ENCODE measurements at places on chromosomes 7 and 10.

GRCh38 chr7:6640246-6640721 lies 3.2 kb downstream of the ZNF316 start:
- peak; percentile 34 for DNase-seq

DNA sequence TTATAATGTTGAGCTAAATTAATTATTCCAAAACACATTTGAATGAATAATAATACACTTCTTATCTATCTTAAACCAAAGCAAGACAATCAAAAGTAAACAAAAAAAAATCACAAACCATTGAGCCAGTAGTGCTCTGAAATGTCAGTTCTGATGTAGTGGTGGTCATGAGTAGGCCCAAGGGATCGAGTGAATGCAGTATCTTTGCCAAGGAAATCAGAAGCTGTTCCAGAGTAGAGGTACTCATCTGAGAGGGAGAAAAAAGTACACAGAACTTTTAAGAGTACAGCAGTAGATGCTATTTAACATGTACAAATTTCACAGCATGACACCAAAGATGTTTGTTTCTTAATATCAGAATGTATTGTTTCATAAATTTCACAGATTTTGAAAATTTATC lies 121.5 kb downstream of the SEMA3D start:
- DNase-seq, result no peak

DNA sequence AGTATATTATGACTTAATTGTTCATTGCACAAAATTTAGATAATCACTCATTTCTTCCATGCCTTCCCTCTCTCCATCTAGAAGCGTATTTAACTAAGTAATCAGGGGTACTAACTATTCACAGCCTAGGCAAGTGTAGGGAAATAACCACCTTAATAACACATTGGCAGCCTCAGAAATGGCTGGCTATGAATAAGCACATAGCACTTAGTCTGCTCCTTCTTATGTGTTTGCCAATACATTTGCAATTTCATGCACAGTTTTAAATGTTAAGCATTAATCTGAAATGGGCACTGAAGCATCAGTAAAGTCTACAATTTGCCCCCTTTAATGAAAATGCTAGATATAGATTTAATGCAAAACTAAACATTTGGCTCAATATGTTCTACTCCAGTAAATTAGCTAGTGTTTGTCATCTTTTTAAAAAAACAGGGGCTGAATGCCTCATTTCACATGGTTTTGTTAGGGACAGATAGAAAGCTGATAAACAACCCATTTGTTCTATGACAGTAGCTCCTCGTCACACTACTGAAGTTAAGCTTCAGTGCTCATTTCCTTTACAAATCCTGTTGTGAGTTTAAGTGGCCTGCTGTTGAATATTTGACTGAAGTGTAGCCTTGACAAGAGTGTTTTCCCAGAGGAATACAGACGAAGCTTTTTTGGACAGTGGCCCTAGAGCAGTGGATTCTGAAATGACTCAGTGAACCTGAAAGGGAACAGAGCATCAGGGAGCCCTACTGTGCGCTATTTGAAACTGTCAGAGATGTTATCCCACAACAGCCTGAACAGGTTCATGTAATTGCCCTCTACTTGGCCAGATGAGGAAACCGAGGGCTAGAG lies 30.5 kb downstream of the HHEX start:
- no peak for DNase-seq

DNA sequence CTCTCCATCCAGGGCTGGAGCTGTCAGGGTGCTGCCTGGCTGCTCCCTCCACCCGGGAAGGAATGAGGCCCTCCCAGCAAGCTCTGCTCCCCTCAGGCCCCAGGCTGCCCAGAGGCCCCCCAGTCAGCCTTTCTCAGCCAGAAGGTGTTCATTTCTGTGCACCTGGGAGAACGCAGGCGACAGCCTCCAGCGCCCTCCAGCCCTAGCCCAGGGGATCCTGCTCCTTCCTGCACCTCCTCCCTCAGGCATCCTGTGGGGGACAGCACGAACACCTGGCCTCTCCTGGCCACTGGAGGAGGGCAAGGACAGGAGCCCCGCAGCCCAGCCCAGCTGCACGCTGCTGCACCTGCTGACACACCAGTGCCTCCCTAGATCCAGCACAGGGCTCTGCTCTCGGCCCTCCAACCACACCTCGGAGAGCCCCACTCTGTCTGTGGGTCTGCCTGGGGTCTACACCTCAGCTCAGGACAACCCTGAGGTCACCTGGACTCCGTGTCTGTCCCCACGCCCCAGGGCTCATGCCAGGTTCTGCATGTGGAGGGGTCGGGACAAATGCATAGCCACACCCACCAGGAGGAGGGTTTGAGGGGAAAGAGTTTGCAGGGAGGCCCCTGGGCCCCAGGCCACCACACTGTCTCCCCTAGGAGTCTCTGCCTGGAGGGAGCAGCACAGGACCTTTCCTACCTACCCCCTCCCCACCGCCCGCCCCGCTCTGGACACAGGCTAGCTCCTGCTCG lies 7.4 kb upstream of the PWWP2B start:
- no peak for DNase-seq

GRCh38 chr7:93861325-93861949 lies 29.1 kb downstream of the TFPI2 start:
- no peak for DNase-seq

GRCh38 chr10:89373916-89374711 lies 3.7 kb upstream of the IFIT1B start:
- DNase-seq, result no peak

DNA sequence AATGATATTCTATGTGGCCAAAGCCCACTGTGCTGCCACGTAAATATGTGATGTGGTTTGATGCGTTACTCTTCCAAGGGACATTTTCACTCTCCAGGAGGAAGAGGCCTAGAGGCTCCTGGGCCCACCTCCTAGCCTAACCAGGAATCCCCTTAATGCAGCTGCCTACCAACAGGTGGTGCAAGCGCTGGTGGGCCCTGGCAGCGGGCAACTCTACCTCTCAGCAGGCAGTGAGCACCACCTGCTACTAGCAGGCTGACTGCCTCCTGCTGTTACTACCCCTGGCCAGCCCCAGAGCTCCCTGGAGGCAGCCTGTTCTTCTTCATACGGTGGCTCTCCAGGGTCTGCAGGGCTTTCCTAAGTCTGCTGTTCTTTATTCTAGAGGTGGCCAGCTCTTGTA lies 62.8 kb downstream of the CDH23 start:
- no peak for DNase-seq

GRCh38 chr7:14835384-14835783 lies 67.2 kb downstream of the DGKB start:
- DNase-seq, result no peak

GRCh38 chr10:60834401-60834800 lies 56.1 kb downstream of the CDK1 start:
- no peak for DNase-seq

- DNase-seq, result no peak
Measured at GRCh38 chr7:93559639-93560491, 14.7 kb downstream of the CALCR start.

DNA sequence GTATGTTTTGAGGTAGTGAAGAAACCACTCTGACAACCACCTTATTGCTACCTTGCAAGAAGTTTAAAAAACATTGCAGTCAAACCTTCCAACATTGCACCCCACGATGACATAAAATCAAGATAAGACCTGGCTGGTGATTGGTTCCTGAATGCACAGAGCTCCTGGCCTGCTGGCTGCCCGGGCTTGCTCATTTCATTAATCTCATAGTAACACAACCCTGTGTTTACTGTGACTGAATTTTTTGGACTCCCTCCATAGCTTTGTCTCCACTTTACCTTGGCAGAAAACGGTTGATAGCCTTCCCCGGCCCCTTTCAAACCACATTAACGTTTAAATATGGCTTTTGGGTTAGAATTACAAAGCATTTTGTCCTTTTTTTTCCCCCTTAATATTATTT lies 27.5 kb downstream of the VWA2 start:
- DNase-seq, result no peak

- no peak for DNase-seq
Measured at GRCh38 chr7:36037121-36037662, 115.9 kb upstream of the EEPD1 start.

DNA sequence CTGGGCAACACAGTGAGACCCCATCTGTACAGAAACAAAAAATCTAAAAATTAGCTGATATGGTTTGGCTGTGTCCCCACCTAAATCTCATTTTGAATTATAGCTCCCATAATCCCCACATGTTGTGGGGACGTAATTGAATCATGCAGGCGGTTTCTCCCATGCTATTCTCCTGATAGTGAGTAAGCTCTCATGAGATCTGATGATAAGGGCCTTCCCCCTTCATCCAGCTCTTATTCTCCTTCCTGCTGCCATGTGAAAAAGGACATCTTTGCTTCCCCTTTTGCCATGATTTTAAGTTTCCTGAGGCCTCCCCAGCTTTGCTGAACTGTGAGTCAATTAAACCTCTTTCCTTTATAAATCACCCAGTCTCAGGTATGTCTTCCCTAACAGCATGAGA lies 136.5 kb downstream of the SFMBT2 start:
- DNase-seq, result no peak

DNA sequence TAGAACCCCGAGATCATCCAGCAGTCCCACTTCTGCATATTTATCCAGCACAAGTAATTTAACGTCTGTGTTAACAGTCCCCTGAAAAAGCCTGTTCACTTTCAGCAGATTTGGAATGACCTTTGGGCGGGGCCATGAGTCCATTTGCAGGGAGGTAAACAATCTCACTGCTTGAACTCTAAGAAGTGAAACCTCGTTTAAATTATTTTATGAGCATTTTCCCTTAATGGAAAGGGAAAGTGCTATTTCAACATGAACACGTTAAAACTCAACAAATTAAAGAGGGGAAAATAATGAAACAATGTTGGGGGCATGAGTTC lies 282.8 kb downstream of the GATA3 start:
- DNase-seq, result no peak

DNA sequence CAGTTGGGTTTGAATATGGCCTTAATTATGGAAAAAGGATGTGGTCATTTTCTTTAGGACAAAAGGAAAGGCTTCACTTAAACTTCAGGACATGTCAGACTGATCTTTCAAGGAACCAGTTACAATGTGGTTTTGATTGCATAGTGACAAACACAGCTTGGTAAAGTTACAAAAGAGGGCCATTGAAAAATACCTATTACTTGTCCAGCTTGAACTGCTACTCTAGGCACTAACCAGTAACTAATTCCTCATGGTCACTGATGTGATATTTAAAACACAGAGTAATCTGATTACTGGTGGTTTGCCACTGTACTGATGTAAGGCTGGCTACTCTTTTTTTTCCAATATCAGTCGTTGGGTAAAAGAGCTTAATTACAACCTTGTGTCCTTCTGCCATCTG lies 22.6 kb downstream of the TES start:
- DNase-seq, result no peak

DNA sequence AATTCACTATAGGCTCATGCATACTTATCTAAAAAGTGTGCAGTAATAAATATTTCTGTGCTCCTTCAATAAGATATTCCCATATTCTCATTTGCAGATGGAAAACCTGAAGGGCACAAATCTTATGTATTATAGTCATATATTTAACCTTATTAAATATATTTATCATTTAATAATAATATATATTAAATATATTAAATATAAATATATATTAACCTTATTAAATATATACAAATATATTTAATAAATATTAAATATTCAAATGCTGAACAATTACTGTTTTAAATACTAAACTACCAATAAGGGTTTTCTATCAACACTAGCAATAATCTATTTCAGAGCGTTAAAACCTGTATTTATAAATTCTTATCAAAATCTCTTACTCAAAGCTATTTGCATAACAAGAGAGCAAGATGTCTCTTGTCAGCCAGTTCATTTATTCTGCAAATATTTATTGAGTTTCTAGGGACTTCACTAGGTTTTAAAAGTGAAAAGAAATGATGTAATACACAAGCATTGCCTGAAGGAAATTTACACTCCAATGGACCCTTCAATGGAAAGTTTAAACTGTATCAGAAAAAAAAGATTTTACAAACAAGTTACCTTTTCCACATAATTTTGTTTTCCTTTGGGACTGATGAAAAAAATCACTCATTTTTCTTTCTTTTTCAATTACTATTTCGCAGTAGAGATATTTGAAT lies 159.2 kb downstream of the AGMO start:
- DNase-seq, result no peak

- DNase-seq, result no peak
Measured at GRCh38 chr7:50138101-50138500, 45.1 kb upstream of the ZPBP start.

GRCh38 chr10:1196656-1197055 lies 140.5 kb downstream of the WDR37 start:
- no peak for DNase-seq

DNA sequence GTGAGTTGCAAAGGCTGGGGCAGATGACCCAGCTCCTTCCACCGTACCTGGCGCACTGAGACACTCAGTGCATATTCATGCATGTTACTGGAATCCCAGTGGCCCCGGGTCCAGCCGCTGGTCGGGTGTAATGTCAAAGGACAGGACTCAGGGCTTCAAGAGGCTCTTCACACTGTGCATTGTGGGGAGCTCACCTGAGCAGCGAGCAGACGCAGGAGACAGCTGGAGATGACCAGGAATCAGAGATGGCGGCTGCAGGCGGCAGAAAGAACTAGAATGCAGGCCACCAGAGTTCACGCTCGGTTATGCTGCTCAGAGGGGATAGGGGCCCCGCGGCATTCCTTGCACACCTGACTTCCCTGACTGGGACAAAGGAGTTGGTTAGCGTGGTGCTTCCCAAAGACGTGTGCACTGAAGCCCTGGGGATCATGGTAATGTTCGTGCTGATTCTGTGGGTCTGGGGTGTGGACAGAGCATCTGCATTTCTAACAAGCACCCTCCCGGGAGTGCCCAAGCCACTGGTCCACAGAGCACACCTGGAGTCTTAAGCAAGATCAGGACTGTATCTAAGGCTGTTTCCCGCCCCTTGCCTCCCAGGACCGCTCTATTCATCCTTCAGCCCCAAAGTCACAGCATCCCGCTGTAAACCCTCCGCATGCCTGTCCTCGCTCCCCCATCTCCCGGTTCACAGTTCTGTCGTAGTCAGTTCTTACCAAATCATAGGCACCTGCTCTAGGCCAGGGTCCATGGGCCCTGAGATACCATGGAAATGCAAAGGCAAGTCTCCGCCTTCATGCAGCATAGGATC lies 71.0 kb downstream of the MKI67 start:
- DNase-seq, result no peak

- no peak for DNase-seq
Measured at GRCh38 chr7:75843613-75844116, 30.1 kb upstream of the CCL24 start.

DNA sequence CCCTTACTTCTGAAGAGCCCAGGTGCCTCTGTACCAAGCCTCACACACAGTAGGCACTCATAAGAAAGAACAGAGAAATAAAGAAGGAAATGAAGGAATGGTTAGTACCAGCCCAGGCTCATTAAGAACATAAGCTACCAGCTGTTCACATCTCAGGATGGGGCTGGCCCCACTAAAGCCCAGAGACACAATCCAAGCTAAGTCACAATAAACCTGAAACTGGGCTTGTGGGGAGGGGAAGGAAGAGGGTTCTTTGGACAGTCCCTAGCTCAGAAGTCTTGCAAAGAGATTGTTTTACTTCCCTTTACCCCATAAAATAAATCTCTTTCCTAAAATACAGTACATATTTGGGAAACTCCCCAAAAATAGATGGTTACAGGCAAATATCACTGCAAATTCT lies 24.3 kb downstream of the FBXW4 start:
- no peak for DNase-seq

GRCh38 chr7:135712182-135712782 lies 15.7 kb downstream of the SLC13A4 start:
- DNase-seq, result no peak

GRCh38 chr7:1886361-1887064 lies 216.4 kb downstream of the ELFN1 start:
- no peak for DNase-seq

GRCh38 chr7:137590071-137590755 lies 246.7 kb upstream of the PTN start:
- no peak for DNase-seq

- DNase-seq, result no peak
Measured at GRCh38 chr10:9305018-9305655, 1250.6 kb downstream of the GATA3 start.
